EL (cell line): ENCODE measurements at places on chromosomes 1 and 21.

DNA sequence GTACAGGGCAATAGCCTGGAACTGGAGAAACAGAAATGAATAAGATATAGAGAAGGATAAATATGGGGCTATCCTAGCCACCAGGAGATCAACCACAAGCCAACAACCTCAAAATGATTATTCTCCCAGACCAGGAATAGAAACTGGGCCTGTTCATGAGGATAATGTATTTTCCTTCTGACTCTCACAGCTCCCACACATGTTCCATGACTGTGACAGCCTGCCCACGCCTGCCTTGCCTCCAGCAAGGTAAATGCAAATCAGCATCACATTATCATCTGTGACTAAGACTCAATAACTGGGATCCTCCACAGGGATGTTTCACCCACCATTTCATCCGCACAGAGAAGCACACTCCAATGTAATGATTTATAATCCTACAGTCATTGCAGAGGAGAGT lies 3.3 kb downstream of the ENSA start:
- DNase-seq: no peak

- DNase-seq: peak; percentile 56
Measured at GRCh38 chr1:212608959-212609700, 569 bp downstream of the ATF3 start.

GRCh38 chr1:3320246-3321152 lies 134.0 kb upstream of the ARHGEF16 start:
- DNase-seq: no peak

DNA sequence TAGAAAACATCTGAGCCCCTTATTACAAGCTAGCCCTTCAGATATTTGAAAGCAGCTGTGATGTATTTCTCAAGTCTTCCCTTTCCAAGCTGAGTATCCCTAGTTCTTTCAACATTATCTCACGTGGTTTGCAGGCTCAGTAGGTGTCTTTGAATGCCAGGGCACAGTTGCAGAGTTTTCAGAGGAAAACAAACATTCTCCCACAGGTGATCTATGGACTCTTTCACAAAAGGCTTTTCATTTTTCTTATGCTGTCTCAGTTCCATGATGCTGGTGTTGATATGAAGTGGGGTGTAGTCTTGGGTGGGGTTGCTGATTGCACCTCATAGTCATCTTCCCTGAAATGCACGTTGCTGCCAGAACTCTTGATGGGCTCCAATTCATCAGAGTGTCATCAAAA lies 17.3 kb downstream of the CACNA1E start:
- DNase-seq: no peak

DNA sequence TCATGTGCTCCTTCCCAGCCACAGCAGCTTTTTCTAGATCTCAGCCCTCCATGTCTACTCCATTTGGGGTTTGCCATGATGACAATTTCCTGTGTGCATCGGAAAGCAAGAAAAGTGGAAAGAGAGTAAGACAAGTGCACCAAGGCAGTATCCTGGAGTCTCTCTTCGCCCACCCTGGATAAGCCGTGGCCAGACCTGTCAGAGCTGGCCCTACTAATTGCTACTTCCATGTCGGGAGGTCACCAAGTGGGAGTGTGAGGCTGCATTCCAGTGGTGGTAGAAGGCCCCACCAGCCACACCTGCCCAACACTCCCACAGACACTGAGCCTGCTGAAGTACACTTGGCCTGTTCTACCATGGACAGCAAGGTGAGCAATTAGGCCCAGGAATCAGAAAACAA lies 14.0 kb upstream of the LORICRIN start:
- no peak for DNase-seq

DNA sequence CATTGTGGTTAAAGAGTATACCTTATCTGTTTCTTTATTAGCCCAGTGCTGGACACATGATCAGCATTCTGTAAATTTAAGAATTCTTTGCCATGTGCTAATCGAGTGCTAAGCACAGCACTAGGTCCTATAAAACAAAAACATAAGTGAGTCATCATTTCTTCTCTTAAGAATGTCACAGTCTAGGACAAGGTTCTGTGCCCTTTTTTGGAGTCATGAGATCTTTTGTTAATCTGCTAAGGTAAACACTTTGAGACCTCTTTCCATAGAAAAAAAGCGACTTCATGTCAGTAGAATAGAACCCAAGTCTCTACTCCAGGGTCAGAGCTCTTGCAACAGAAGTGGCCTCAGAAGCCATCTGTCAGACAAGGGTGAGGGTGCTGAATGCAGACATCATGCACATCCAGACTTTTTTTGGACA lies 70.0 kb upstream of the NFIA start:
- DNase-seq: no peak

- DNase-seq: no peak
Measured at GRCh38 chr1:172298141-172298540, 122.3 kb upstream of the C1orf105 start.

DNA sequence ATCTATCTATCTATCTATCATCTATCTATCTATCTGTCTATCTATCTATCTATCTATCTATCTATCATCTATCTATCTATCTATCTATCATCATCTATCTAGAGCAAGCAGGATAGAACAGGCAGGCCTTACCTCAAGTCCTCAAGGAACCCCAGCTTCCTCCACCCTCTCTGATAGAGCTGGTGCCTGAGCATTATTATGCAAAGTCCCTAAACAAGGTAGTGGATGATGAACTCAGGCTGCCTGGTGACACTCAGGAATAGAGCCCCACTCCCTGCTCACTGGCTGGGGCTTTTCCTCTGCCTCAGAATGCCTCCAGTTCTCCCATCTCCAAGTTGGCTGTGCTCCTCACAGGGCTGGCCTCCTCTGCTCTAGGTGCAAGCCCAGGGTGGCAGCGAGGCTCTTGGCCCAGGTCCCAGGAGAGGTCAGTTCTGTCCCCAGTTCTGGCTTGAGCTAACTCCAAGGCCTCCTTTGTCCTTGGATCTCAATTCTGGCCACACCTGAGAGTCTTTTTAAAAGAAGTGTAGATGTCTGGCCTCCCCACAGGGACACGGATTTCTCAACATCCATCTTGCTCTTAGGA lies 60.2 kb downstream of the PCP4 start:
- no peak for DNase-seq

DNA sequence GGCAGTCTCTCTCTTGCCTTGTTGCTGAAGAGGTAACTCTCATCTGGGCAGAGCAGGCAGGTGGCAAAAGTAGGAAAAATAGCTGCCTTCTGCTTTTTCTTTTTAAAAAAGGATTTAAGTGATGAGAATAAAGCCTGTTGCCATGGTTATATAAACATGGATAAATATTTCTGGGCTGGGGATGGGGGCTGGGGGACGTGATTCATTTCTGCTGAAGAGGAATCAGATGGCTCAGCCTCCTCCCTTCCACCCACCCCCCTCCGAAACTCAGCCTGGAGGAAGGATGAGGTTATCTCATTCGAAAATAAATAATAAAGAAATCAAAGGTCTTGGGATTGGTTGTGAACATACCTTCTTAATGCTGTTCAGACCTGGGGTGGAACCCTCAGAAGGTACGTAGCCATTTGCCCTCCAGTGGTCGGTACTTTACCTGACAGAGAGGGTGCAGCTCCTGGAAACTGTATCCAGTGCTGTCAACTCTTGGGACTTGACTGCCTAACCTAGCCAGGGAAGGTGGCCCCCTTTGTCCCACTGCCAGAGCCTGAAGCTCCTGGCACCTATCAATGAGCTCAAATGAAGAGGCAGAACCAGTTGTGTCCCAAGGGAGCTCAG lies 3.8 kb upstream of the INKA2 start:
- peak; percentile 76 for DNase-seq

DNA sequence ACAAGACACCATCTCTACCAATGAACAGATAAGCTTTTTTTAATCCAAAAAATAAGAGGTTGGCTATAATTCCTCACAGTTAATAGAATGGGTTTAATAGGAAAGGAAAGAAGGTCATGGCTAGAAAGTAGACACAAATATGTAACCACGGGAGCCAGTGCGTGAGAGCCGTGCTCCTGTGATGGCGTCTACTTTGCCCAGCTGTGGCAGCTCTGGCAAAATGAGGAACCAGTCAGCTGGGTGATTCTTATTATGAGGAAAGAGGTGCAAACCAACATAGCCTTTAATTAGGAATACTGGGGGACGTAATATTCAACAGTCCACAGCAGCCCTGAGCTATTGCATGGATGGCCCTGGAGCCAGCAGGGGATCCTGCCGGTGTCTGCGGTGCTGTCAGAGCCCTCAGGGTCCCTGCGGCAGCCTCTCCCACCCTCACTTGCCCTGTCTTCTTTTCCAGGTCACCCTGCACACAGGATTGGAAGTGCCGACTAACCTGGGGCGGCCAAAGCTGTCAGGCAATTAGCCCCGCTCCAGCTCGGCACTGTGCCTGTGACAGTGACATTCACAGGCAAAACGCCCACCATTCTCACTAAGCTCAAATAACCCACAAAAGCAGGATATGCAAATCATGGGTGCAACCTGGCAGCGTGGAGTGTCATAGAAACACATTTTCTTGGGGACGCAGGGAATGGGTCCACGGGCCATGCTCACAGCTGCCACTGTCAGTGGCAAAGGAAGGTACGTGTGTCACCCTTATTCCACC lies 25.9 kb upstream of the GNPAT start:
- no peak for DNase-seq

DNA sequence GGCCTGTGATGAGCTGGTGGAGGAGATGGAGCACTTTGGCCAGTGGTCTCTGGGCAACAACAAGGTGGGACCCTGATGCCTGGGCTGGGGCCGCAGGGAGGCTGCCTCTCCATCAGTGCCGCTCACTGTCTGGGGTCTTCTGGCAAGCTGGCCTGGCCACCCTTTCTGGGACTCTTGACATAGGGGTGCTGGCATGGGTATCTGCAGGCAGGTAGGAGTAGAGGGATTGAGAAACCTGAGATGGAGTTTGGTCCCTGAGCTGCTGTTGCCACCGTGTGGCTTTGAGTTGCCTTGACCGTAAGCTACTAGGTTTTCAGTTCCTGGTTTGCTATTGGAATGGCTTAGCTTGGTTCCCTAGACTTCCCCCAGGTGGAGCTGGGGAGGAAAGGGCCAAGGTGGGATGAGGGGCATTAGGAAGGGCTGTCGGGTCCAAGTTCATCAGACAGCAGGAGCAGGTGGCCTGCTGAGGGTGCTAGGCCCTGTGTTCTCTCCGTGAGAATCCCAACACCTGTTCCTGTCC lies 13.2 kb upstream of the MFN2 start:
- DNase-seq: peak; percentile 29

- no peak for DNase-seq
Measured at GRCh38 chr1:156429313-156430060, 60.5 kb downstream of the RHBG start.

GRCh38 chr1:219120624-219121544 lies 52.8 kb upstream of the LYPLAL1 start:
- peak; percentile 77 for DNase-seq

- no peak for DNase-seq
Measured at GRCh38 chr1:218811497-218811896, 362.2 kb upstream of the LYPLAL1 start.

GRCh38 chr1:11806307-11806936 lies 431 bp downstream of the CLCN6 start:
- peak; percentile 34 for DNase-seq

- DNase-seq: peak; percentile 58
Measured at GRCh38 chr1:203338335-203339036, 12.4 kb downstream of the FMOD start.

- no peak for DNase-seq
Measured at GRCh38 chr1:239979456-239979855, 112.2 kb upstream of the FMN2 start.

DNA sequence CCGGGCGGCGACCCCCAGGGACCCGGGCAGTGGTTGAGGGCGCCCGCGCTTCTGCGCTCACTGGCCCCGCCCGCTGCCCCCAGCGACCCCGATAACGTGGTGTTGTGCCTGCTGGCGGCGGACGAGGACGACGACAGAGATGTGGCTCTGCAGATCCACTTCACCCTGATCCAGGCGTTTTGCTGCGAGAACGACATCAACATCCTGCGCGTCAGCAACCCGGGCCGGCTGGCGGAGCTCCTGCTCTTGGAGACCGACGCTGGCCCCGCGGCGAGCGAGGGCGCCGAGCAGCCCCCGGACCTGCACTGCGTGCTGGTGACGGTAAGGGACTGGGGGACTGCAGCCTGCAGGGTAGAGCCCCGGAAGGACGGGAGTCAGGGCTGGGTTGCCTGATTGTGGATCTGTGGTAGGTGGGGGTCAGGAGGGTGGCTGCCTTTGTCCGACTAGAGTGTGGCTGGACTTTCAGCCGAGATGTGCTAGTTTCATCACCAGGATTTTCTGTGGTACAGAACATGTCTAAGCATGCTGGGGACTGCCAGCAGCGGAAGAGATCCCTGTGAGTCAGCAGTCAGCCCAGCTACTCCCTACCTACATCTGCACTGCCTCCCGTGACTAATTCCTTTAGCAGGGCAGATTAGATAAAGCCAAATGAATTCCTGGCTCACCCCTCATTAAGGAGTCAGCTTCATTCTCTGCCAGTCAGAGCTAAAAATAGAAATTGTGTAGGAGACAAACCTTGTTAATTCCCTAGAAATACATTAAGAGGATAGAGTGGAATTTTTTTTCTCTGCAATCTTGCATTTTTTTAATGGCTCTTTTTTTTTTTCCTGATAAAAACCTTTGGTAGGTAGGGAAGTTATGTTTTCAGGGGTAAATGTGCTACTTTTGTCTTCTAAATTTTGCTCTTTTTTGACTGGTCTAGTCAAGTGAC lies 1.5 kb downstream of the GADD45A start:
- peak; percentile 99 for DNase-seq

GRCh38 chr21:31117128-31117916 lies 79.0 kb upstream of the KRTAP19-8 start:
- DNase-seq: peak; percentile 71

DNA sequence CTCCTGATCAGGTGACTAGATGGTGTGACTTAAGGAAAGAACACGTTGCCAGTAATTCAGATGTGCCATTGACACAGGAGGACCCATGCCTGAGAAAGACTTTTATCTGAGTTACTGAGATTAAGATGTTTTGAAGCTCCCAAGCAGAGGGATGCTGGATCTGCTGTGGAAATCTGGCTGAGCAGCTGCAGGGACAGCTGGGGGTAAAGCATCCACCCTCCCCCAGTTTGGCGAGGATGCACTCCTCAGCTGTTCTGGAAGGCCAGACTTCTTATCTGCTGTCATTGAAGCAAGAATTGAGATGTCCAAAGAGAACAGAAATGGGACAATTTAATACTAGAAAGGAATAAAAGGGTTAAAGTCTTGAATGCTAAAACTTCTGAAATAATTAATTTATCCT lies 25.7 kb downstream of the TTC3 start:
- no peak for DNase-seq

- no peak for DNase-seq
Measured at GRCh38 chr21:42073145-42074099, 2.3 kb downstream of the UMODL1 start.
